ENCODE measurements at places on chromosomes 3 and 15.

DNA sequence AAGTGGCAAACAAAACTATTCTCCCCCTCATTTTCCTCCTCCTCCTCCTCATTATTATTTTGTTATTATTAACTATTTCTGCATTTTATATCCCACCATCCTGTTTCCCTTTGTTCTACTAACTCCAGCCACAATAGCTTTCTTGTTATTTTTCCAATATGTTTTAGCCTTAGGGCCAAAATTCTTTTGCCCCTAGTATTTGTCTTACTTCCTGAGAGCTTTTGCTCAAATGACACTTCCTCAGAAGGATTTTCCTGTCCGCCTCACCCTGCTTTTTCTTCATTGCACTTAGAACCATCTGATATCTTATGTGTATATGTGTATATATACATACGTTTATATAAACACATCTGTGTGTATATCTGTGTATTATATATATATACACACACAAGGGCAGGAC is 32.7 kb upstream of the NUDT16 start:
- no peak for DNase-seq

DNA sequence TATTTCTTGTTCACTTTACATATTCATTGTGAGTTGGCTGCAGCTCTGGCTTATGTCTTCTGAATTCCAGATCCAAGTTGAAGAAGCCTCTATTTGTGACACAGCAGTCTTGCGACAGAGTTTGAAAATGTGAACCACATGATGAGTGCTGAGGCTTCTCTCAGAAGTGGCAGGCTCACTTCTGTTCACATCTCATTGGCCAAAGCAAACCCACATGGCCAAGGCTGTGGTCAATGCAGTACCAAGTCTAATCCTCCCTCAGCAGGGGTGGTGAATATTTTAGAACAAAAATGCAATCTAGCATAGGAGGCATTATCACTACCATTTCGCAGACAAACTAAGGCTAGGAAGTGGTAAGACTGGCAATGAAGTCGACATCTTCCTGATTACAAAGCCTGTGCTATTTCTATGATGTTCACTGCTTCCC is 45.2 kb downstream of the CDCP1 start:
- DNase-seq: no peak

- no peak for DNase-seq
Measured at GRCh38 chr15:66599536-66600239, 33.9 kb upstream of the LCTL start.

GRCh38 chr3:117600666-117601065 is 891.1 kb downstream of the TUSC7 start:
- DNase-seq: no peak

GRCh38 chr3:122977746-122978466 is 49.7 kb downstream of the SEMA5B start:
- DNase-seq: no peak

GRCh38 chr3:63387568-63387967 is 109.5 kb downstream of the SYNPR start:
- no peak for DNase-seq

DNA sequence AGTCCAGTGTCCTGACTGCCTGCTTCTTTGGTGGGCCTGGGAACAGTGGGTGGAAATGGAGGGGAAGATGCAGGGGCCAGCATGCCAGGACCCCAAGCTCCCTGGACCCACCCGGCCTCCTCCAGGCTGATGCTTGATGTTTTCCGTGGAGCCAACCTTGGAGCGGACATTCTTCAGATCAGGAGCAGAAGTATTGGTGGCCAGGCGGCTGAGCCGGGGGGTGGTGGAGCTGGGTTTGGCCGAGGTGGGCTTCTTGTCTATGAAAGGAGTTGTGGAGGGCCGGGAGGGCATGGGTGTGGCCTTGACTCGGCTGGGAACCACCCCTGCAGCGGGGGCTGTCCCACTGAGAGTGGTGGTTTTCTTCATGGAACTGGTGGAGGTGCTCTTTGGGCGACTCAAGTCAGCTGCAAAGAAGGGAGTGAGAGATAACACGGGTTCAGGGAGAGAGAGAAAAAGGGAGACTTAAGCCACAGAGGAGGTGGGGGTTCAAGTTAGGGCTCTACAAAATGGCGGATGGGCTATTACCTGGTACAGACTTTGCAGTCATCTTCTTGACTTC is 67.8 kb downstream of the DHX30 start:
- DNase-seq: no peak

GRCh38 chr3:186722457-186722856 is 5.3 kb downstream of the KNG1 start:
- no peak for DNase-seq

GRCh38 chr3:37694284-37694675 is 167.4 kb upstream of the CTDSPL start:
- DNase-seq: no peak

GRCh38 chr3:101091489-101091888 is 98.3 kb upstream of the ABI3BP start:
- no peak for DNase-seq

DNA sequence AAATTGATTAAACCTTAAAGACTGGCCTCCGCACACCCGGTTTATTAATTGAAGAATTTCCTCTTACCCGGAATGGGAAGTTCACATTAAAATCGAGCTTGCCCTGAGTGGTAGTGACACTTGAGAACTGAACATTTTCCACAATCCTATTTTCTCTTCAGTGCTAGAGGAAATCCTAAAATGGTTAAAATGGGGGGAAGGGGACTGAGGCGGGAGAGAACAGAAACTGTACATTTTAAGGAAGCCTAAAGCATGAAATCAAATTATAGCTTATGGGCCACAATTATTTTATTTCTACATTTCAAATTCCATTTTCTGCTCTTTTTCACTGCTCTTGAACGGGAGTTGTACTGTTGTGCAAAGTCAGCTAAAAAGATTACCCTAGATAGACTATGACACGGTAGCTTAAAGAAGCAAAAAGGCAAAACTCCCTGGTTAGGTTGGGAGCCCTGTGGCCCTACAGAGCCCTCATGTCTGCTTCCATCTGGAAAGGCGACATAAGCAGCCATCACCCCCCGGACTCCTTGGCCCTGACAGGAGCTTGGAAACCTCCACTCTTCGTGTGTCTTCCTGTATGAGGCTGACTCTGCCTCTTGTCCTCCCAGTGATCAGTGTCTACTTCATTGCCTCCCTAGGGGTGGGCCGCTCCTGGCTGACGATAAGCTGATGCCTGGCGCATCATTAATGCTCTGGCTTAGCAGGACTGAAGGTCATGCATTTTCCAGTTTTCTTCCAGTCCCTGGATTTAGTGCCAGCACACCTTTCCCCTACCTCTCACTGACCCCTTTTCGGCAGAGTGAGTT is 79.3 kb downstream of the EEFSEC start:
- no peak for DNase-seq

DNA sequence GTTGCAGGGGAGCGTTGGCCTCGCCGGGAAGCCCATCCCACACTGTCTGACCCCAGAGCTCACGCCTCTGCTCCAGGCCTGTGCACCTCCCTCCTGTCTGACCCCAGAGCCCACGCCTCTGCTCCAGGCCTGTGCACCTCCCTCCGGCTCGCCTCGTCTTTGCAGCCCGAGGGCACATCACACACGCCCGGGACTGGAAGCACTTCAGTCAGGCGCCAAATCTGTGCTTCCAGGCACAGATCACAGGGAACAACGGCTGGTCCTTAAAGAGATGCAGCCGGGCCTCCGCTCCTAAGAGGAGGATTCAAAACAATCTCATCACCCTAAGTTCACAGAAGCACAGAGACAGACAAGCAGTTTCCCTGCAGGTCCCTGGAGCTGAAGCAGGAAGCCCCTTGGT is 103.0 kb upstream of the RPL32 start:
- no peak for DNase-seq

DNA sequence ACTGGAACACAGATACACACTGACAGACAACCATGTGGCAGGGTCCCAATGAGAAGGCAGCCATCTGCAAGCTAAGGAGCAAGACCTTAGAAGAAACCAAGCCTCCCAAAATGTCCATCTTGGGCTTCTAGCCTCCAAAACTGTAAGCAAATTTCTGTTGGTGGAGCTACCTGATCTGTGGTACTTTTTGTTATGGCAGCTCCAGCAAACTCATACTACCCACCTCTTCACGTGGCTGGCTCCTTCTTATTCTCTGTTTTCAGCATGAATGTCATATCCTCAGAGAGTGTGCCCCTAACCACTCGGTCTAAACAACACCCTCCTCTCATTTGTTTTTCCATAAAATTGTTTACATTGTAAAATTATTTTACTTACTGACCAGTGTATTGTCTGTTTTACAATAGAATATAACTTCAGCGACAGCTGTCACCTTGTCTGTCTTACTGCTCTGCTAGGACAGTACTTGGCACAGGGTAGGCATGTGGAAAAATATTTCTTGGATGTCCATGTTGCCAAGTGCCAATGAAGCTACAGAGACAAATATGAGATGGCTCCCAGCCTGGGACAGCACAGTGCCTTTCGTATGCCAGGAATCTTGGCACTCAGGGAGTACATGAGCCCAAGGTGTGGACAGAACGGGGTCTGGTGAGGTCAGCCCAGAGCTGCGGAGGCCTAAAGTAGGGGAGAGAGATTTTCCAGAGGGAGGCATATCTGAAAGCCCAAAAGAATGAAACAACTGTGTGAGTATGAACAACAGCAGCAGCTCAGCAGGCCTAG is 17.4 kb upstream of the SLC25A36 start:
- DNase-seq: no peak

DNA sequence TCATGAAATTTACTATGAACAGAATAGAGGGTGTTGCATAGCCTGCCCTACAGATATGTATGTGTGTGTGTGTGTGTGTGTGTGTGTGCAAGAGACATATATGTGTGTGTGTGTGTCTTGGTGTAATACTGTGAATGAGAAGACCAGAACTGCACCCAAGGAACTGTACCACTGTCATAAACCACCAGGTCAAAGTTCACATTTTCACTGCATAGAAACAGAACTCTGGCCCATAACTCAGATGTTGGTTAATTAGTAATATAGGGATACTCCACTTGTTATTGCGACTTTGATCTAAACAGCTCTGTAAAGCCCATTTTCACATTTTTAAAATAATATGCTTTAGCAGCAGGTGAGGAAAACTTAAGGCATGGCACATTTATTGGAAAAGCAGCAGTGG is 111.8 kb downstream of the IGF2BP2 start:
- DNase-seq: no peak

GRCh38 chr3:196274585-196274984 is 12.9 kb downstream of the PCYT1A start:
- no peak for DNase-seq

- no peak for DNase-seq
Measured at GRCh38 chr3:149203758-149204157, 17.9 kb downstream of the CP start.

DNA sequence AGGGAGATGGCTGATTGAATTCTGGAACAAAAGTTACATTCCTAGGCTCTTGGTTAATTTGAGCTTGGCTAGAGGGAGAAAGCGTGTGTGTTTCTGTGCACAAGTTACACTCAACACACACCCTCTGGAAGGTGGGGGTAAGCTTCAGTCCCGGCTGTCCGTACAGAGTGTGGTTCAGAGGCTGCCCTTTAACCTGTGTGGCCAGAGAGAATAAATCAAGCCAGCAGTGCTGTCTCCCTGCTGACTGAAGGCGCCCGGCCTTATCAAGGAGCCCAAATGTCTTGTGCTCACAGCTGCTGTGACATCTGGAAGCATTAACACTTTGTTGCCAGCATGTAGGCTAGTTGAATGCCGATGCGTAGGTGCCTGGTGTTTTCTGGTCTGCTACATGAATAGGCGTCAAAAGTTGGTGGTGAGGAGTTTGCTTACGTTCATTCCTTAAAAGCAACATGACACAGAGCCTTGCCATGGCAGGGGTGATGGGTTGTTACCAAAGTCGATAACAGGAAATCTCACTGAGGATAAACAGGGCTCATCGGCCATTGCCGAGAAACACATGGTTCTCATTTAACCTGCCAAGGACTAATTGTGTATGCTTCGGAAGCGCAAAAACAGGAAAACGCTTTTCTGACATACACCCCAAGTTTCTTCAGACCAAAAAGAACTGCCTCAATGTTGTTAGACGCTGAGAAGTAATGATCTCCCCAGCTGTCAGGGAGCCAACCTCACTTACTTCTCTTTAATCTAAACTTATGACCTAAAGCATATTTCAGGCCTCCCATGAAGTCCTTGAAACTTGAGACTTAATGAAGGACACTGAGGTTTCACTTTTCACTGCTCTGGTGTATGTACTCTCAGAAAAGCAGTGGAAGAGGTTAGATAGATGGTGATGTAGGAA is 95.8 kb upstream of the CTDSPL start:
- no peak for DNase-seq

DNA sequence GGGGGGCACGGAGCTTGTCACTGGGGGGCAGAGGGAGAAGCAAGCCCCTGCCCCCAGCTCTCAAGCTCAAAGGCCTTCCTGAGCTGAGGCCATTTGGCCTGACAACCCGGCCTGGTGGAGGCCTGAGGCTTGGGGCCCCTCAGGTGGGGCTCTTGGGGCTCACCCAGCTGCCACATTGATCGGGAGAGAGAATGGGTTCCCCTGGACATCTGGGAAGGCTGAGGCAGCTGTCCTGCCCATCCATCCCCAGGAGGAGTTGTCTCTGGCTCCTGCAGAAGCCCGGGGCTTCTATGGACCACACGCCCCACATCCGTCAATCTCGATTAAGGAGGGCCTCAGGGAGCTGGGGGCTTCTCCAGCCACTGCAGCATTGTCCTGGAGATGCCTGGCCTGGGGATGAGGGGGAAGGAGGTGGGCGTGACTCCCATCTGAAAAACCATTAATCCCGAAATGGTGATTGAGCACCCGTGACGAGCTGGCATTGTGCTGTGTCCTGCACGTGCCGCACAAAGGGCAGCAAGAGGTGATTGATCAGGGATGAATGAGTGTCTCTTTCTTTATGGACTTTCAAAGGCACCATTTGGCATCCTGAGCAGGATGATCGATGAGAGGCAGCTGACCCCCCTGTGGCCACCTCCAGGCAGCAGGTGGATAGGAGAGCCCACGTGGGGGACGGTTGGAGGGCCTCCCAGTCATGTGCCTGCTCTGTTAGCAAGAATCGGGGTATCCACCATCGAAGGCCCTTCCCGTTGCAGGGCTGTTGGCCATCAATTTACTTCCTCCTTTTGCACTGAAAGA is 17.2 kb upstream of the CRABP1 start:
- DNase-seq: no peak

- DNase-seq: no peak
Measured at GRCh38 chr15:100255644-100256043, 86.1 kb downstream of the ADAMTS17 start.

DNA sequence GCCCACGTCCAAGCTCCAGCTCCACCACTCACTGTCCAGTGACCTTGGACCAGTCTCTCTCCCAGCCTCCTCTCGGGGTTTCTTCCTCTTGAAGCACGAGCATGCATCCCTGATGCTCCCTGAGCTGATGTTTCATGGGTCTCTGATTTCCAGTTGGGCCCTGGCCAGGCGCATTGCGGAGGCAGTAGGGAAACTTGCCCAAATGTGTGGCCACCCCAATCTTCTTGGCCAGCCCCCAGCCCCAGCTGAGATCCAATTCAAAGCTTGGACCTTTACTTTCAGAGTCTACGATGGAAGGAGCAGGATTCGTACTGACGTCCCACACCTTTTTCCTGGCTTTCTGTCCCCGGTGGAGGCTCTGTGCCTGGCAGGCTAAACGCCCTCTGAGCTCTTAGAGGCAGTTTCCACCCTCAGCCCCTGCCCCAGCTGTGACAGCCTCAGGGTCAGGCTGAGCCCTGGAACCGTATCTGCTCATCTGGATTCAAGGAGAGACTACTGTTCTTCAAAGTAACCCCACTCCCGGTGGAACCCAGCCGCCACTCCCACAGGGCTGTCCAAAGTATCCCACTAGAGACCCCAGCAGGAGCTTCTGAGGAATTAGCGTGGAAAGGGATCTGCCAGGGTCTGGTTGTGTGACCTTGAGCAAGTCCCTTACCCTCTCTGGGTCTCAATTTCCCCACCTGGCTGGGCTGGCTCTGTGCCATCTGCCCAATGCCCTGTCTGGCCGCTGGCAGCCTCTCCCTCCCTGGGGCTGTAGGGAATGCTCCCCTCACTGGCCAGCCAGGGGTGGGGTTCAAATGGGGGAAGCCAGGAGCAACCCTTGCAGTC is 37.4 kb downstream of the CPN2 start:
- DNase-seq: no peak
